ENCODE measurements at places on chromosomes 3 and 15.

- no peaks in the 10 kb centered on the region for H3K27me3 ChIP-seq
- no peaks in the 10 kb centered on the region for H3K36me3 ChIP-seq
- H3K27ac ChIP-seq, result no peak overlapping the region
- no peak for DNase-seq
Measured at GRCh38 chr3:23314981-23315762, 112.0 kb downstream of the UBE2E2 start.

DNA sequence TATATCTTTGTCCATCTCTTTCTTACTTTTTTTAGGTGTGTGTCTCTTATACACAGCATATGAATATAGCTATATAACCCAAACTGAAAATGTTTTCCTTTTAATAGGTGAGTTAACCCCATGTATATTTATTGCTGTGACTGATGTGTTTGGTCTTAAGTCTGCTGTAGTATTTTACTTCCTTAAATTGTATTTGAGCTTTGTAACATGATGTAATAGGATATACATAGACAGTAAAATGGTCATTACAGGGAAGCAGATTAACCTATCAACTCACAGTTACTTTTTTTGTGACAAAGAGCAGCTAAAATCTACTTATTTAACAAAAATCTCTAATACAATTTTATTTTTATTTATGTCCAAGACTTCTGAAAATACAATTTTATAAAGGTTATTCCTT, 51.8 kb upstream of the CDAN1 start:
- no peaks in the 10 kb centered on the region for H3K27me3 ChIP-seq
- no peak for DNase-seq
- H3K4me1 ChIP-seq, result no peaks in the 10 kb centered on the region

DNA sequence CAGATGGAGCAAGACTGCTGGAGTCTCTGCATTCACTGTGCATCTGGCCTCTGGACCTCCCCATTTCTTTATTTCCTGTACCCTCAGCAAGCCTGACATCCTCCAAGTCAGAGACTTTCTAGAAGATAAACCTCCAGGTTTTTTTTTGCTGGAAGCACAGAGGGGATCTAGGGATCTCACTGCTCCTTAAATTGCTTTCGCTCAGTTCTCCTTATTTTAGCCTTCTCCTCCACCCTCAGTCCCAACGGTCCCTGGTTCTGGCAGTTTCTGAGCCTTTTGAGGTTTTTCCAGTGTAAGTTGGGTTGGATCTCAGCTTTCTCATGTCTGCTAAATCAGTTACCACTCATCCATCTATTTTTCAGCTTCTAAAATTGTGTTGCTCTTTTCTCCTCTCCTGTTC, 22.7 kb upstream of the CHD2 start:
- no peaks in the 10 kb centered on the region for H3K27me3 ChIP-seq
- H3K4me1 ChIP-seq, result no peaks in the 10 kb centered on the region
- no peak overlapping the region for H3K27ac ChIP-seq
- no peak for DNase-seq
- H3K36me3 ChIP-seq, result no peaks in the 10 kb centered on the region

DNA sequence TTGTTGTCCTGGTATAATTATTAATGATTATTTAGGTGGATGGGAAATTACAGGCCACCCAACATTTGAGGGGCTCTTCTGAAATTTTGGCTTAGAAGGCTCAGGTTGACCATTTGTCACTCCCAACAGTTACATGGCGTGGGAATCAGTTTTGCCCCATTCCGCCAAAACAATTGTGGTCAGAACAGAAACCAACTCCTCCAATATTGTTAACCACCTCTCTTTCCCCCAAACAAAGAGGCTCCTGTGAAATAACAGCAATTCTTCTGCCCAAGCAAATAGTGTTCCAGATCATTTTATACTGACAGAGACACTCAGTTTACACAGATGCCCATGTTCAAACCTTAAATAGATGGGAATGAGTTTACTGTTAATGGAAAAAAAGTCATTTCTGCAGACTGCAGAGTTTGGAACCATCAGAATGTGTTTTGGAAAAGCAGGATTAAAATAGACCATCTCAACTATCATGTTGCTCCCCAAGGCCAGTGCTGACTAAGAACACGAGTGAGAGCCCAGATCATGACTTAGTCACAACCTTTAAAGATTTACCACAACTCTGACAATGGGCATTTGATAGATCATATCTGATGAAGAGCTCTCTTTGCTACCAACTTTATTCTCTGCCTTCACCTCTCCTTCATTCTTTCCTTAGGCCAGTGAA, 102.1 kb downstream of the DUT start:
- DNase-seq, result no peak
- no peaks in the 10 kb centered on the region for H3K4me1 ChIP-seq
- no peak overlapping the region for H3K4me3 ChIP-seq
- H3K27ac ChIP-seq, result no peak overlapping the region
- no peaks in the 10 kb centered on the region for H3K27me3 ChIP-seq
- peaks cover 10% of the 10 kb centered on the region for H3K36me3 ChIP-seq

DNA sequence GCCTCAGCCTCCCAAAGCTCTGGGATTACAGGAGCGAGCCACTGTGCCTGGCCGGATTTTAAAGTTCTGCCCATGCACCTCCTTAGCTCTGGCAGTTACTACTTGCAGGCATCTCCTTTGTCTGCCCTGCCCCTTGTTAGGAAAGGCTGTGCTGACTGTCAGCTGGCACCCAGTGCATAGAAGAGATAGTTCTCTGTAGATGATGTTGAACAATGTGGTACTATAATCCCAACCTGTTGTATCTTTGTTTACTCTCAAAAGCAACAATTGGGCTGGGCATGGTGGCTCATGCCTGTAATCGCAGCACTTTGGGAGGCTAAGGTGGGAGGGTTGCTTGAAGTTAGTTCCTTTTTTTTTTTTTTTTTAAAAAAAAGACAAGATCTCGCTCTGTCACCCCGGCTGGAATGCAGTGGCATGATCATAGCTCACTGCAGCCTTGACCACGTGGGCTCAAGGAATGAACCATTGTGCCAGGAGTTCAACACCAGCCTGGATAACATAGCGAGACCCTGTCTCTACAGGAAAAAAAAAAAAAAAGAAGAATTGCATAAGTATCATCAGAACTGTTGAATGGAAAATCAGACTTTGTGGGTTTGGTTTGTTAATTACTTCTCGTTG, 30.6 kb downstream of the FLNB start:
- H3K4me1 ChIP-seq, result peaks cover 10% of the 10 kb centered on the region
- H3K27ac ChIP-seq, result no peak overlapping the region
- H3K36me3 ChIP-seq, result no peaks in the 10 kb centered on the region
- DNase-seq, result no peak

GRCh38 chr3:184816614-184817013, 4.6 kb downstream of the VPS8 start:
- no peaks in the 10 kb centered on the region for H3K4me1 ChIP-seq
- no peak overlapping the region for H3K4me3 ChIP-seq

DNA sequence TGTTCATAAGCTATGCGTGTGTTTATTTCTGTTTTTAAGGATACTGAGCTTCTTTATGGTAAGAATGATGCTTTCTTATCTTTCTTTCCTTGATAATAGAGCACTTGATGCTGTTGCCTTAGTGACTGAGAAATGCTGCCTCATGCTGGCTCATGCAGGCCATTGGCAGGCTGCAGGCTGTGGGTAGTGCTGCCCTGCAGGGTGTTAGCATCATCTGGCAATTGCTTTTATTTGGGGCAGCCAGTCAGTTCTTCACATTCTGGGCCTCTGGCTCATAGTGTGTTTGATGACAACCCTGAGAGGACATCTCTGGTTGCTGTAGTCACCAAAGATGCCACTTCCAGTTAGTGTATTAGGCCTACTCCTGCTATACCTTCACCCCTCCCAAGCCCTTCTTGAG, 66.2 kb upstream of the ONECUT1 start:
- no peak for DNase-seq
- H3K27ac ChIP-seq, result no peak overlapping the region
- no peak overlapping the region for H3K4me3 ChIP-seq
- H3K36me3 ChIP-seq, result no peaks in the 10 kb centered on the region

GRCh38 chr3:141237701-141238521, 6.3 kb downstream of the PXYLP1 start:
- peaks cover 8% of the 10 kb centered on the region for H3K4me1 ChIP-seq
- no peaks in the 10 kb centered on the region for H3K27me3 ChIP-seq
- H3K4me3 ChIP-seq, result no peak overlapping the region
- no peak for DNase-seq

DNA sequence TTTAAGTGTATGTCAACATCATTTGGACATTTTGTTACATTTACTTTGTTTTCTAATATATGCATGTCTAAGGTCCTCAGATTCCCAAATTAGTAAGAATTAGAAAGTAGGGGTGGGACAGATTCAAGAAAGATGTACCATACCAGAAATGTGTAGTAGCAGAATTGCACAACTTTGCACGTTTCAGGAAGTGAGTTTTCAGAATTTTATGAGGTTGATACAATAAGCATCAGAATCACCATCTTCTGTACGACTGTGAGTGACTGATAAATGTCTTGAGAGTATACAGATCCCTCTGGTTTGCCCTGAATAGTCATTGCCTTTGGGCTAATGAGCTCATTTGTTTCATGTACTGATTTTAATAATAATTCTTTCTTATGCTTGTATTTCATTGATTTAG, 9.3 kb downstream of the ARIH2 start:
- no peaks in the 10 kb centered on the region for H3K36me3 ChIP-seq
- H3K4me3 ChIP-seq, result no peak overlapping the region
- H3K4me1 ChIP-seq, result no peaks in the 10 kb centered on the region
- no peaks in the 10 kb centered on the region for H3K27me3 ChIP-seq
- no peak for DNase-seq

- H3K4me3 ChIP-seq, result no peak overlapping the region
- no peak for DNase-seq
- H3K4me1 ChIP-seq, result peaks cover 6% of the 10 kb centered on the region
- H3K36me3 ChIP-seq, result no peaks in the 10 kb centered on the region
Measured at GRCh38 chr3:112413722-112414121, 80.8 kb downstream of the CD200 start.

DNA sequence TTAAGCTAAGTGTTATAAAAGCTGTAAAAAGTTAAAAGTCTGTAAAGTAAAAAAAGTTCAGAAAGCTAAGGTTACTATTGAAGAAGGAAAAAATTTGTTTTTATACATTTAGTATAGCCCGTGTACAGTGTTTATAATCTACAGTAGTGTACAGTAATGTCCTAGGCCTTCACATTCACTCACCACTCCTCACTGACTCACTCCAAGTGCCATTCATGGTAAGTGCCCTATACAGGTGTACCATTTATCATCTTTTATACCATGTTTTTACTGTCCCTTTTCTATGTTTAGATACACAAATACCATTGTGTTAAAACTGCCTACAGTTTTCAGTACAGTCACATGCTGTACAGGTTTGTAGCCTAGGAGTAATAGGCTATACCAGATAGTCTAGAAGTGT, 8.8 kb downstream of the CCDC71 start:
- H3K27me3 ChIP-seq, result no peaks in the 10 kb centered on the region
- no peak overlapping the region for H3K27ac ChIP-seq
- DNase-seq, result no peak
- no peaks in the 10 kb centered on the region for H3K36me3 ChIP-seq

- no peaks in the 10 kb centered on the region for H3K36me3 ChIP-seq
- no peak for DNase-seq
- H3K27ac ChIP-seq, result no peak overlapping the region
Measured at GRCh38 chr3:37872413-37873160, 10.9 kb downstream of the CTDSPL start.

DNA sequence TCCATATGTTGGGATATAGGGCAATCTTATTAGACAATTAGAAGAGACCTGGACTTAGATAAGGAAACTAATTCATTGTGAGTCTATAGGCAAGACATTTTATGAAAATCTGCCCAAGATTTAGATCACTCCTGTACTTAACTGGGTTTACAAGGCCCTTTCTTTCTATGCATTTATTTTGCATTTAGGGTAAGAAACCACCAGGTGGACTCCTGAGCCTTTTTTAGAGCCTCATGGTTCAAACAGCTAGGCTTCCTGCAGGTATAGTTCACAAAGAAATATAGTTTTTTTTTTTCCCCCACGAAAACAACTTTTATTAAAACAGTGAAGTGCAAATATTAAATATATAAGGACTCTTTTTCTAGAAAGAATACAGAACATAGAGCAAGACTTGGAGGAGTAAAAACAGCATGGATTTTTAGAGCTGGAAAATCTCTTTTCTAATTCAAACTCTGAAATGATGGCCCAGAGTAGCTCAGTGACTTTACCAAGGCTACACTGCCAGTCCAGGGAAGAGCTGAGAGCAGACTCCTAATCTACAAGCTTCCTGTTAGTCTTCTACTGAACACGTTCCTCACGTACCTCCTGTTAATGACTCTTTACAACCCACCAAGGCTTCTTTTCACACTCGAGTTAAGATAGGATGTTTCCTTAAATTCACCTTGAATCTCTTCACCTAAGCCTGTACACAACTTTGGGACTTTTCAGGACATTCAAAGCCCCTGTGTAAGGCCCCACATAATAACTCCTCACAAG, 400.9 kb upstream of the ATP11B start:
- H3K4me1 ChIP-seq, result no peaks in the 10 kb centered on the region
- DNase-seq, result no peak
- H3K27ac ChIP-seq, result no peak overlapping the region
- no peak overlapping the region for H3K4me3 ChIP-seq

GRCh38 chr3:111989061-111989678, 9.6 kb upstream of the TAGLN3 start:
- H3K4me3 ChIP-seq, result no peak overlapping the region
- no peaks in the 10 kb centered on the region for H3K27me3 ChIP-seq
- DNase-seq, result no peak
- peaks cover 39% of the 10 kb centered on the region for H3K36me3 ChIP-seq
- no peaks in the 10 kb centered on the region for H3K4me1 ChIP-seq

DNA sequence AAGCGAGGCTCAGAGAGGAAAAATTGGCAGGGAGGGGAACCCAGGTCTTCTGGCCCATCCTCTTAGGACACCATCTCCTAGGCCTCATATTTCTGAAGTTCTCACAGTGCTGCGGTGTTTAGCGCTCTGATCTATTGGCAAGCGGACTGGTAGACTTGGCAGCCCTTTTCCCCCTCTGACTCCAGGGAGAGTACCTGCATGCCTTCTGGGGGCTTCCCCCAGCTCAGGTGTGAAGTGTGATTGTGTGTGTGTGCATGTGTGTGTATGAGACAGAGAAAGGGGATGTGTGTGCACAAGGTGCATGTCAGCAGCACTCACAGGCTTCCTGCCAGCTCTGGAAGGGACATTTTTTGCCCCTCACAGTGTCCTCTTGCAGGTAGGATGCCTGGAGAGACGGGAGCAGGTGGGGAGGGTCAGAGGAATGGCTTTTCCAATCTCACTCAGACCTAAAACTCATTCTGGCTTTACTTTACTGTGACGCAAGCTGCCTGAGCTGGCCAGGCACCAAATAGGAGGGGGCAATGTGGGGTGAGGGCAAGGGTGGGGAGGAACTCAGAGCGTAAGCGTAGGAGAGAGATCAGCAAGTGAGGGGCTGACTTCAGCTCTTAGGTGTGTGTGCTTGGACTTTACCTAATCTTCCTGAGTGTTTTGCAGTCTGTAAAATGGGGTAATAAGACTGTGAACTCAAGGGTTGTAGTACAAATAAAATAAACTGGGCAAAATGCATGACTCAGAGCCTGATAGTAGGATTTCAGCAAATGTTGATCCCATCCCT, 4.0 kb upstream of the IL17RE start:
- DNase-seq, result peak; percentile 69
- no peaks in the 10 kb centered on the region for H3K27me3 ChIP-seq
- H3K4me3 ChIP-seq, result no peak overlapping the region
- H3K36me3 ChIP-seq, result no peaks in the 10 kb centered on the region
- H3K27ac ChIP-seq, result peak overlapping the region; percentile 74
- peaks cover 7% of the 10 kb centered on the region for H3K4me1 ChIP-seq
